ENCODE measurements at places on chromosomes 6 and 20. TPM values are rescaled to one million over a fixed set of nuclear protein-coding genes. Genes with fewer than 3 reads are reported as not detected.

The TSPO2 gene
- not detected for total RNA-seq

The GHRH gene
- not detected for total RNA-seq

The TP53TG5 gene
- not detected for total RNA-seq

The BTN2A1 gene
- total RNA-seq = 23.0 TPM

The RBBP9 gene
- 11.1 TPM for total RNA-seq

The METTL24 gene
- total RNA-seq = not detected

The ARFGEF3 gene
- total RNA-seq = 1.5 TPM

The PHACTR3 gene
- total RNA-seq = 0.10 TPM

- H3K27me3 ChIP-seq = peaks cover 7% of the 10 kb centered on the region
- no peak overlapping the region for H3K4me3 ChIP-seq
- peak; percentile 33 for DNase-seq
These were observed 137.4 kb upstream of the HDAC2 start for GRCh38 chr6:114108119-114109002.

- no peak overlapping the region for H3K4me3 ChIP-seq
- no peaks in the 10 kb centered on the region for H3K4me1 ChIP-seq
- H3K27me3 ChIP-seq = no peaks in the 10 kb centered on the region
These were observed 39.7 kb downstream of the KCNS1 start for GRCh38 chr20:45061244-45061643.

DNA sequence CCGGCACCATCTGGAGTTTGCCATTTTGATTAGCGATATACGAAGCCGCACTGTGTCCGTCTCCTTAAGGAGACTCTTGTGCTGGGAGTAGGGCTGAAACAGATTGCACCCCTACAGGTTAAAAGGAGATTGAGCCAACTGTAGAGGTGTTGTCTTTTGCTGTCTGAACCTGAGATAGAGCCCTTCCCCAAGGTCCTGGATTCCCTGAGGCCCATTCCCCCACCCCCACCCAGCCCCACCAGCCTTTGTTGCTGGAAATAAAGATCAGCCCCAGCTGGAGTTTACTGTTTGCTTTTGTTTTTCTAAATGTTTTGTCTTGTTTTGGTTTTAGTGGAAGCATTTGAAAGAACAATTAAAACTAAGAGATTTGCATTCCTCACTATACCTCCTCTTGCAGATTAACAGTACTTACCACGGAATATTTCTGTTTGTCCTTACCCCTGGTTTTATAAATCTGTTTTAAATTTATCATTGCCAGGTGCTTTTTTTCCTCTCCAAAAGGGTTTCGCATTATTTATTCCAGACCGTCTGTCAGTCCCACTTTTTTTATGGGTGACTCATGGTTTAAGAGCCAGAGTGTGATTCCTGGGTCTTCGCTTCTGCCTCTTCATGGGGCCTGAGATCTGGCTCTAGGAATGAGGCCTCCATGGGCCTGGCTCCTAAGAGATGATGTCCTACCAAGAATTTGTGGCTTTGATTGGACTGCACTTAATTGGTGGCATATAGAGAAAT is 169.2 kb downstream of the DTNBP1 start:
- no peak overlapping the region for H3K27ac ChIP-seq
- H3K4me1 ChIP-seq = no peaks in the 10 kb centered on the region
- no peak overlapping the region for H3K4me3 ChIP-seq
- no peaks in the 10 kb centered on the region for H3K27me3 ChIP-seq

GRCh38 chr6:66628917-66629316 is 921.9 kb upstream of the EYS start:
- H3K27me3 ChIP-seq = no peaks in the 10 kb centered on the region
- H3K4me1 ChIP-seq = no peaks in the 10 kb centered on the region
- no peak for DNase-seq
- H3K27ac ChIP-seq = no peak overlapping the region

GRCh38 chr20:33650111-33650752 is 11.9 kb upstream of the C20orf144 start:
- no peaks in the 10 kb centered on the region for H3K36me3 ChIP-seq
- H3K4me3 ChIP-seq = no peak overlapping the region
- H3K27me3 ChIP-seq = no peaks in the 10 kb centered on the region
- no peak overlapping the region for H3K27ac ChIP-seq

- no peaks in the 10 kb centered on the region for H3K36me3 ChIP-seq
- H3K4me3 ChIP-seq = no peak overlapping the region
- H3K27me3 ChIP-seq = no peaks in the 10 kb centered on the region
- no peak overlapping the region for H3K27ac ChIP-seq
These were observed 189.0 kb upstream of the UST start for GRCh38 chr6:148557796-148558321.

- H3K27ac ChIP-seq = no peak overlapping the region
- H3K4me3 ChIP-seq = no peak overlapping the region
- no peak for DNase-seq
- no peaks in the 10 kb centered on the region for H3K4me1 ChIP-seq
- no peaks in the 10 kb centered on the region for H3K36me3 ChIP-seq
- no peaks in the 10 kb centered on the region for H3K27me3 ChIP-seq
These were observed 40.3 kb upstream of the CD93 start for GRCh38 chr20:23126281-23127061.

DNA sequence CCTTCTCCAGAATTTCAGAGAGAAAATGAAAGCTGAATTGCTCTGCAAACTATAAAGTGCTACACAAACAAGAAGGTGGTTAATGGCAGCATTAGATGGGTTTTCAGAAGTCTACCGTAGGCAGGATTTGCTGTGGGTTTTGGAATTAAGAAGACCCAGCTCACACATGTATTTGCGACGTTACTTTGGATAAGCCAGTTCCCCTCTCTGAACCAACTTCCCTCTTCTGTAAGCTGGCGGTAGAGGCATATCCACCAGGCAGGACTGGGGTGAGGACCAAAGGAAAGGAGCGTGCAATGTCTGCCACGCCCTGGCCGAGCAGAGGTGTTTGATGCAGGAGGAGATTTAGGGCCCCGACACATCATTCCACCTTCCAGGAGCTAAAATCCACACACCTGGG is 6.9 kb downstream of the RSPO4 start:
- H3K4me1 ChIP-seq = no peaks in the 10 kb centered on the region
- no peak for DNase-seq
- no peak overlapping the region for H3K27ac ChIP-seq
- H3K27me3 ChIP-seq = peaks cover 2% of the 10 kb centered on the region
- no peak overlapping the region for H3K4me3 ChIP-seq

DNA sequence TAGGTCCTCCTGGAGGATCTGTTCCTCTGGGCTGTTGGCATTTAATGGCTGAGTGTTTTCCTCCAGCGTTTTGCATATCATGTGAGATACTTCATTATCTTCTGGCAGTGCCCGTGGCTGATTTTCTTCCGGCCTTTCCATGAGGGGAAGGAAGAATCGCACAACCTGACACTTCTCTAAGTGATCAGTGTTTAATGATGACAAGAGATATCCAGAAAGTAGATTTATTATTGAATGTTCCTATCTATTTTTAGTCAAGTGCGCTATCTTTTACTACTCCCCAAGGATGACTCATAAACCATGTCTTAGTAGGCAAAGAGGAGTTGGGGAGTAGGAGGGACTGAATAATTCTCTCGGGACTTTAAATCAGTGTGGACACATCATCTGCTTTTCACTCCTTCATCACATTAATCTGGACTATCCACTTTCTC is 149.7 kb downstream of the PLCB4 start:
- H3K36me3 ChIP-seq = no peaks in the 10 kb centered on the region
- DNase-seq = no peak
- no peaks in the 10 kb centered on the region for H3K27me3 ChIP-seq
- no peak overlapping the region for H3K4me3 ChIP-seq
- no peak overlapping the region for H3K27ac ChIP-seq
- no peaks in the 10 kb centered on the region for H3K4me1 ChIP-seq

GRCh38 chr6:39560915-39561314 is 164.3 kb downstream of the KIF6 start:
- no peaks in the 10 kb centered on the region for H3K4me1 ChIP-seq
- no peaks in the 10 kb centered on the region for H3K36me3 ChIP-seq
- no peaks in the 10 kb centered on the region for H3K27me3 ChIP-seq
- DNase-seq = no peak

DNA sequence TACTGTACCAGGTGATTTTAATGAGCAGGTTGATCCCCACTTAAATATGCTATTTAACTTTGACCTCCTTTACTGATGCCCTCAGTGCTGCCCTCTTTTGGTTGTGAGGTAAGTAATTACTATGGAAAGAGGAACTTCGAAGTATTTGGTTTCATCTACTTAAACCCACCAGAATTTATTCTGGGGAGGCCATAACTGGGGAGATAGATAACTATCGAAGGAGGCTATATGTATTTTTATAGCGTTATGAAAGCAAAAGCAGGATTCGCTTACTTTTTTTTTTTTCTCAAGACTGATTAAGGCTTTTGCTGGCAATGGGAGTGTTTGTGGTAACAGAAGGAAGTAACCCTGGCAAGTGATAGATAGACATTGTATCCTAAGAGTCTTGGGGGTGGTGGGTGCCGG is 168.9 kb upstream of the CENPW start:
- H3K27ac ChIP-seq = no peak overlapping the region
- no peaks in the 10 kb centered on the region for H3K4me1 ChIP-seq
- DNase-seq = no peak
- no peak overlapping the region for H3K4me3 ChIP-seq
- no peaks in the 10 kb centered on the region for H3K27me3 ChIP-seq
- H3K36me3 ChIP-seq = no peaks in the 10 kb centered on the region

DNA sequence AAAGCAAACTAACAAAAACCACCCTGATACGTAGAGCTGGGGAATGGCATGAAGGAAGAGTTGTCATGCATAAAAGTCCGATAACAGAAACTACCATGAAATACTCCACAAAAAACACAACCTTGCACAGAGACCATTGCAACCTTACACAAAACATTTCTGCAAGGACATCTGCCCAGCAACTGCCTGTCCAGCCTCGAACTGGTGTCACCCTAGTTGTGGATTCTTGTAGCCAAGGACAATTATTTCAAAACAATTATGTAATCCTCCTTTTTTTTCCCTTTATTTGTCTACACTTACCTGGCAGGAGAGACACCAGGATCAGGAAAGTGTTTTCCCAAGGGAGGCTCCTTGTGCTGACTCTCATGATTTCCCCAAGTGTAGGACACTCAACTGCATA is 232.5 kb upstream of the SYNDIG1 start:
- no peaks in the 10 kb centered on the region for H3K4me1 ChIP-seq
- H3K36me3 ChIP-seq = no peaks in the 10 kb centered on the region
- no peaks in the 10 kb centered on the region for H3K27me3 ChIP-seq
- no peak for DNase-seq

- H3K27me3 ChIP-seq = no peaks in the 10 kb centered on the region
- no peak overlapping the region for H3K27ac ChIP-seq
- H3K36me3 ChIP-seq = no peaks in the 10 kb centered on the region
- no peak overlapping the region for H3K4me3 ChIP-seq
These were observed 24.1 kb downstream of the SCP2D1 start for GRCh38 chr20:18837718-18838117.

GRCh38 chr6:148891405-148891783 is 144.6 kb downstream of the UST start:
- H3K4me3 ChIP-seq = no peak overlapping the region
- no peaks in the 10 kb centered on the region for H3K36me3 ChIP-seq
- H3K27me3 ChIP-seq = 0 out of 2 replicates have a peak, but pooled peaks cover 2% of the 10 kb centered on the region
- H3K27ac ChIP-seq = no peak overlapping the region

GRCh38 chr6:81748994-81749393 is 3.5 kb downstream of the TENT5A start:
- no peaks in the 10 kb centered on the region for H3K4me1 ChIP-seq
- H3K27me3 ChIP-seq = peaks cover 15% of the 10 kb centered on the region
- no peaks in the 10 kb centered on the region for H3K36me3 ChIP-seq
- no peak overlapping the region for H3K4me3 ChIP-seq
- H3K27ac ChIP-seq = no peak overlapping the region

DNA sequence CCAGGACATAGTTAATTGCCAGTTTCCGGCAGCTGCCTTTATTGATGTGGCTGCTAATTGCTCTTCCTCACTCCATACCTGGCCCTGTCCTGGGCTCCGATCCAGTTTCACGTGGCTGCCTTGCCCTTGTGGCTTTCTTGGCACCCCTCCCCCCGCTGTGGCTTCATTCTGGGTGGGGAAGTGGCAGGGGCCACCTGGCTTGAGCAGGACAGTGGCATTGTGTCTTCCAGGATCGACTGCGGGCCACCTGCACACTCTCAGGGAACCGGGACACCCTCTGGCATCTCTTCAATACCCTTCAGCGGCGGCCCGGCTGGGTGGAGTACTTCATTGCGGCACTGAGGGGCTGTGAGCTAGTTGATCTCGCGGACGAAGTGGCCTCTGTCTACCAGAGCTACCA is 10.8 kb downstream of the MAVS start:
- DNase-seq = no peak
- H3K4me1 ChIP-seq = no peaks in the 10 kb centered on the region
- H3K36me3 ChIP-seq = peaks cover 4% of the 10 kb centered on the region
- H3K27me3 ChIP-seq = no peaks in the 10 kb centered on the region
- no peak overlapping the region for H3K27ac ChIP-seq

DNA sequence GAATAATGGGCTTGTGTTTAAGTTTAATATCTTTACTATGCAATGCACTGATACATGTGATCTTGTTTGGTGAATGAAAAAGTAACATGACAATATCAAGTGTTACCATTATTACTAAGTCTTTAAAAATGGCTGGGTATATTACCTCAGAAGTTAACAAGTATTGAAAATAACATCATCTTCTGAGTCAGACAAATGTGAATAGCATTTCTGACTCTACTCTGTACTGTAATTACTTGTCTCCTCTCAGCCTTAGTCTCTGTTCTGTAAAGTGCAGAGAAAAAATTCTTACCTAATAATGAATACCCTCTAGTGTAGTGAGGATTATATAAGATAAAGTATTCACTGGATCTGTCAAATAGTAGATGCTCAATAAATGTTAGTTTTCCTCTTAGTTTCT is 47.0 kb upstream of the GCLC start:
- no peak overlapping the region for H3K27ac ChIP-seq
- no peak overlapping the region for H3K4me3 ChIP-seq
- H3K27me3 ChIP-seq = no peaks in the 10 kb centered on the region
- DNase-seq = no peak
- H3K36me3 ChIP-seq = no peaks in the 10 kb centered on the region
- no peaks in the 10 kb centered on the region for H3K4me1 ChIP-seq

DNA sequence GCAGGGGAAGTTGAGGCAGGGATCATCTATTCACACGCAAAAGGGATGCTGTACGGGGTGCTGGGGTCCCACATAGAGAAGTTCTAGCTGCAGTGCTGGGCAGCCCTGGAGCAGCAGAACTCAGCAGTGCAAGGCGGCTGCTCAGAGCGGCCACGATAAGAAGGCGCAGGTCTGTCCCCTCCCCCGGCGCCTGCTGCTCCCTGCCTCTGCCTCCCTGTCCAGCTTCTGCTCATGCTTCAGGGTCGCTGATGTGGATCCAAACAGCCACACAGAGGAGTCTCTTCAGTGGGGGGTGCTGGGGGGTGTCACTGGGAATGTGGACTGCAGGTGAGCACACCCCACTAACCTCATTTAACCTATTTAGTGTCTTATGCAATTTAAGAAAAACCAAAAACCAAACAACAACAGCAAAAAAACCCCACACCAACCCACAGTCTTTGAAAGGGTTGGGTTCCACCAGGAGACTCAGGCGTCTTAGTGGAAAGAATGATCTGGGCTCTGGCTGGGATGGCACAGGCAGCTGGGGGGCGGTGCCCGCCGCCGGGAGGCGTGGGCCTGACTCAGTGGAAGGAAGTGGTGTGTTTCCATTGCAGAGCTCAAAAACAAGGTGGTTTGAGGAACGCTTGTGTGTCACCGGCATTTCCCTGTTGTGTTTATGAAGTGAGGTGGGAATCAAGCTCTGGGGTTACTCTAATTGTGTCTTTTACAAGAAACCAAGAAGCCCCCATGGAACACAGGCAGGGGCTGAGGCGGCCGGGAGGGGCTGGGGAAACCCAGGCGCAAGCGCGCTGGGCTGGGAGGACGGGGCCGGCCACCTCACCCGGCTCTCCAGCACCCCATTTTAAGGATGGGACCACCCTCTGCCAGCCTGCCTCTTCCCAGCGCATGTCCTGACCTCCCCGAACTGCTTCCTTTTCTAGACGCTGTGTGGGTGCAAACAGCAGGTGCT is 55.1 kb downstream of the IRF4 start:
- H3K27ac ChIP-seq = no peak overlapping the region
- DNase-seq = no peak
- H3K4me3 ChIP-seq = no peak overlapping the region
